CD4-positive, alpha-beta T cell treated with Interleukin-6 for 4 hours (primary cell): ENCODE measurements at places on chromosomes 5 and 9.

DNA sequence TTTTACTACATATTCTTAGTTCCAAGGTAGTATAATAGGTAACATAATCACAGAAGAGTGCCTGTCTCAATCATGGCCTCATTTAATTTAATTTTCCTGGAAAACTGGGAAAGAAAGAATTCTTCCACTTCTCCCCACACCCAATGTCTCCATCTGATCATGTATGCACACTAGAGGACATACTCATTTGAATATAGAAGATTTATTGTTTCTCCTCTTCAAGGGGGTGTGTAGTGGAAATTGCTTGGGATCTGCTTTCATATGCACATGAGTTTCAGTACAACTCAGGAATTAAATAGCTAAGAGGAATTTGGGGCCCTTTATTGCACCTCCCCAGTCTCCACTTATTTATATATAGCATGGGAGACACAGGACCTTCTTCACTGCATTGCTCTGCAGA, 285.1 kb downstream of the SH3GL2 start:
- no peak for DNase-seq

- DNase-seq, result no peak
These were observed 78.1 kb downstream of the CEMIP2 start for GRCh38 chr9:71690063-71690688.

DNA sequence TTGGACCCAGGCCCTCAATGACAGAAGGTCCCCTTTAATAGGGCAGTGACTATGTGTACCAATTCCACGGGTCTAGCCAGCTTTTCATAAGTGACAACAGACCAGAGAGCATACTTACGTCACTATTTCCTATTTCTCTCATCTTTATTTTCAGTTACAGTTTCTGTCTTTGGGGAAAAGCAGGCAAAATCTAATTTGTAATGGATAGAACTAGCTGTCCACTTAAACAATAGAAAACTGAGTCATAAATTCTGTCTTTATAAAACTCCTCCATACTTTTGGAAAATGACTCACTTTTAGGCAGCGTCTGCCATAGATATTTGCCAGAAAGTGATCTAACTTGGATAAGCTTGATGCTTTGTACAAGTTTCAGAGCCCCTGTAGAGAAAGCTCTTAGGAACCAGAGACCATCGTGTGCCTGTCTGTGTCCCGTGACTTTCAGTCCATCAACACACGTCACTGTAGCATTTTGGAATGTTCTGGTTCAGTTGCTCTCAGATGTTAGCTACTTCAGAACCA, 101.9 kb downstream of the F2RL2 start:
- DNase-seq, result no peak

DNA sequence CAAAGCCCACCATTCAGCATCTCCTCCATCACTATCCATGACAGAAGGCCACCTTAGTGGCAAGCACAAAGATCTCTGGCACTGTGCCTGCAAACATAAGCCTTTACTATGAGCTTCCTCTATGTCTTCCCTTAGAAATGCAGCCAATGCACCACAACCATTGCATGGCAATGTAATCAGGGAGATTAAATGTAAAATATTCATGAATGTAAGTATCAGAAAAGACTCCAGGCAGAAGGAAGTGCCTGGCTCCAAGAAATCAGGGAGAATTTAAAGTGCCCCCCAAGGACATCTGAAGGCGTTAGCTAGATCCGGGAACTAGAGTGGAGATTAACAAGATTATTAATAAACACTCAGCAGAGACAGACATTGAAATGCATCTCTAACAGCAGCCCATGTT, 32.5 kb upstream of the MYORG start:
- DNase-seq, result no peak

DNA sequence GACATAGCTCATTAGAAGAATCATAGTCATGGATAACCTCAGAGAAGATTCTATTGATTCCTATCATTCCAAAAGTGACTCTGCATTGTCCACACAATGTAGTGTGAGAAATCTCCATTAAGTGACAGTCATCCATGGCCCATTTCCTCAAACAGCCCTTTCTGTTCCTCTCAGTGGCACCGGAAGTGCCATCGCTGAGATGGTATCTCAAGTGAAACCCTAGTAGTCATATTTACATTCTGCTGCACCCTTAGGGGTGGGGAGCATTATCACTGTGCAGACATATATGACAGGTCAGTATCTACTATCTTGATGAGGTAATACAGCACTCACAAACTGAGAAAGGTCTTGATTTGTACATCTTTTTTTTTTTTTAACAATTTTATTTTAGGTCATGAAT, 55.4 kb upstream of the MIER3 start:
- no peak for DNase-seq
